ENCODE measurements at places on chromosomes 4 and X.
A peak's percentile ranks its signal among the peaks of the same experiment; 100 is the strongest.

DNA sequence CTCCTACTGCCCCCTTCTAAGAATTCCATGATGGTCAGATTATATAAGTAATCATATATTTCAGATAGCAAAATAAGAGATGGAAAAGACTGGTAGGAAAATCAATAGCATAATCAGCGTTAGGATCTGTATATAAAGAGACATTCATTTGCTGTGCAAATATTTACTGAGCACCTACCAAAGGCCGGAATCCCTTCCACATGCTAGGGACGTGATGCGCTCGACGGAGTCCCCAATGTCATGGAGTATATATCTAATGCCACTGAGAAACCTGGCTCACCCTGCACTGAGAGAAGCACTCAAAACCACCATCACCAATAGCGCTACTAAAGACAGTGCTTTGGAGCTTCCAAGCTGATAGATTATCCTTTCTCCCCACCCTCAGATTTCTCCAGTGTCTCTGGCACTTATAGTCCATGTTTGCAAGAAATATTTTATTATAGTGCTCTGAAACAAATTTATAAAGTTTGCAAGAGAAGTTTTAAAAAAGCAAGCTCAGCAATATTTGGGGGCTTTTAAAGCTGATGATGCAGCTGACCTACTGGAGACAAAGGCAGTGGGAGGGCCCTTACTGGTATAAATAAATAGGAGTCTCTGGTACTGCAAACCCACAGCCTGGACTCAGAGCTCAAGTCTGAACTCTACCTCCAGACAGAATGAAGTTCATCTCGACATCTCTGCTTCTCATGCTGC is at the start of gene CXCL13:
Gene CXCL13, plus strand, starts transcription at position 611 of the 693 bp plus-strand sequence. Its CDS starts 46 bp downstream, at position 657.
- DNase-seq = no peak

DNA sequence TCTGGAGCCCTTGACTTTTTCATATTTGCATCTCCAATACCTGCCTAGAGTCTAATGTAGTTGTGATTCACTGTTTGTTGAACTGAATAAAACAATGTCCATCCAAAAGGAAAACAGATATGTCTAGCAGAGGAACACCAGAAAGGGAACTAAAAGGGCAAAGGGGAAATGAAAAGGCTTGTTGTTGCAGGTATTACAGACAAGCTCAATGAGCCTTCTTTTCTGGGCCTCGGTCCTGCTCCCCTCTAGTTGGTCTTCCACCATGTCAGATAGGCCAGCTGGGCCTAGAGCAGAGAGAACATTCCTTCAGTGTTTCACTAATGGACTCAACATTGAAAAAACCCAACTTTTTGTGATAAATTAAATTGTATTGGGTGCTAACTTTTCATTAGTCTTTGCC is 55.4 kb downstream of the ZFX start:
- no peak for DNase-seq

DNA sequence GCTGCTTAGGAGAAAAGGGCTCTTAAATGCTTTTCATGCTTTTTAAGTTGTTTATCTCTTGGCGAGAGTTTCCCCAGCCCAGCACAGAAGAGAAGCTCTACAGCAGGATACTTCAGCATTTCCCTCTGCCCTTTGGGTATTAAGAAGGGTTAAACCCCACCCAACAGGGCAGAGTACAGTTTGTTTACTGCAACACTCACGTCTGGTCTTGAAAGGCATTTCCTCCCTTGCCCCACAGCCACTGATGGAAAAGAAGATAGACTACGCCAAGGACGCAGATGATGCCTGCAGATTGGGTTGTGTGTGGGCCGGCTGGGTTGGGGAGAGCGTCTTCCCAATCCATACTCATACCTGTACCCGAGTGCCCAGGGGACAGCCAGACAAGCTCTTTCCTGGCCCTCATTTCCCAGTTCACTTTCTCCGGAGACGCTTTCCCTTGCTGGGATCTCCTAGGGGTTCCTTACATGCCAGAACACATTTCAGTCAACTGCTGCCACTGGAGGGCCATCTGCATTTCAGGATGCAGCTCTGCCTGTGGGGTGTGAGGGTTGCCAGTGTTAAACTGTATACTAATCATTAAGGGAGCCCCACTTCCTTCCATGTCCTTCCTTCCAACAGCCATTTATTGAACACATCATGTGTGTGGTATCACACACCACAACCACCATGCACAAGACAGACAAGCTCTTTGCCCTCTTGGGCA is 96.5 kb upstream of the DHX15 start:
- DNase-seq = no peak

DNA sequence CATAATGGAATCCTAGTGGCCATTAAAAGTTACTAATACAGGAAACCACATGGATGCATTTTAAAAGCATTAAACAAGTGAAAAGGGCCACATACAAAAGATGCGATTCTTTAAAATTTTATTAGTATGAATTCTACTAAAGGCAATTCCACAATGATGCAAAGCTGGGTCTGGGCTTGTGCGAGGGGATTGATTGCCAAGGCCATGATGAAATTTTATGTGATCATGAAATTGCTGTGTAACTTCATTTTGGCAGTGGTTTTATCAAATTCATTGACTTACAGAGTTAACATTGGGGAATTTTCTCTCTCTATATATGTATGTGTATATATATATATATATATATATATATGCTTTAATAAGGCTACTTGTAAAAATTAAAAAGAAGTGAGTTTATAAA is 1142.5 kb upstream of the IGFBP7 start:
- no peak for DNase-seq

GRCh38 chr4:7337196-7338058 is 97.3 kb downstream of the PSAPL1 start:
- DNase-seq = peak; percentile 67

DNA sequence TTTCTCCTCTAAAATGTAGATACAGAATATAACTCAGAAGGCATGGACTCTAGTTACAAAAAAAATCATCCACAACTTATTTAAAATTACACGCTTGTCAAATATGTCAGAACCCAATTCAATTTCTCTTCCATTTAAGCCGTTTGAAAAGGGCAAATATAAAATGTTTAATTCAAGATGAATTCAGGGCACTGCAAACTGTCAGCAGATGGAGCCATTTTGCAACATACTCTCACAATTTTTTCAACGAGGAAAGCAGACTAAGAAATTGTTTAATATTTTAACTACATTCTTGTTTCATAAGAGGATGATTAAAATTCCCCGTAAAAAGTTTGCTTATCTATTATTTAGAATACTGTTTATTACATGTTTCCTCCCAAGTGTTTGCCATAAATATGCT is 321.3 kb upstream of the CPXCR1 start:
- no peak for DNase-seq

GRCh38 chr4:170047771-170048354 is 21.7 kb upstream of the MFAP3L start:
- DNase-seq = no peak

DNA sequence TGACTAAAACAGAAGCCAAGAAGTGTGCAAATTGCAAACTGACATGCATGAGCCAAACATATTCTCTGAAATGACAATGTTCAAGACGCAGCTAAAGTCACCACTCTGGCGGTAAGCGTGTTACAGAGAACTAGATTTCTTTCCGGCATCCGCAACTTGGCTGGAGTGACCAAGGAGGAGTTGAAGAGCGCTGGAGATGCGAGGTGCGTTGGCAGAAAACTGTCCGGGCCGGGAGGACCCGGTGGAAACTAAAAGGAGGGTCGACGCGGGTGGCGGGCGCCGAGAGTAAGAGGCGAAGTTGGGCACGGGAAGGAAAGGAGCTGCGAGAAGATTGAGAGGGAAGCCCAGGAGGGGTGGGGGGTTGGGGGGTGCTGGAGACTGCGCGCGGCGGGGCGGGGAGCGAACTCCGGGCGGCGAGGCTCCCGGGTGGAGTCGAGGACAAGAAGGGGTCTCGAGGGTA is 807 bp downstream of the SEL1L3 start:
- DNase-seq = no peak

DNA sequence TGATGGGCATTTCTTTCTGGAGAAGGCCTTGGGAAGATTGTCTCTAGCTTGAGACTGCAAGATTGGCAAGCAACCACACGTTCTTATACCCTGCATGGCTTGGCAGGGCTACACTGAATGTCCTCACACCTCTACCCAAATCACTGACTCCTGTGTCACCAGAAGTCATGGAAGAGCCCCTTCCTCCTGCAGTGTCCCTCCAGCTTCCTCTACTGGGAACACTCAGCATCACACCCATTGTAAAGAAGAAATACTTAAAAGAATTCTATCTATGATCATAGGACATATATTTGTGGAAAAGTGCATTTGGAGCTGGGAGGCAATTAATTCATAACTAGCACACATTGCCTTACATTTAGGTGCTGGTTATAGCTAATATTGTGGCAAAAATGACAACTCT is 113.1 kb downstream of the CCSER1 start:
- no peak for DNase-seq

DNA sequence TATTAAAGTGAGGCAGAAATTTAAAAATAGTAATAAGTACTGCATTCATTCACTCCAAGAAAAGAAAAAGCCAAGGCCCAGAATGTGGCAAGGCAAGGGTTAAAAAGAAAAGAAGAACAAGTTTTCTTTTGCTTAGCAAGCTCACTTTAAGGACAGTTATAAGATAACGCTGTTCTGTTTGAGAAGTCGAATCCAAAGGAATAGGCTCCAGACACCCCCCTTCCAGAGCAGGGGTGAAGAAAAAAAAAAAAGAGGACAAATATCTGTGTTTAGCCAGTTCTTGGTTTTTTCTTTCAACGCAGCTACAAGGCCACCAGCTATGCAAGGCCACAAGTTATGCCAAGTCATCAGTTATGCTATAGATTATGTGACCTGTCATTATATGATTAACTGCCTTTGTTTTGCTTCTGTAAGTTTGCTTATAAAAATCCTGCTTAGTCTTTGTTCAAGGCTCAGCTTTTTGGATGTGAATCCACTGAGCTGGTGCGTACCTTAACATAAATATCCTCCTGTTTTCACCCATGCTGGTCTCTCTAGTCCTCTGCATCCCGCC is 1.4 kb downstream of the GRK4 start:
- DNase-seq = no peak

- DNase-seq = no peak
Observed at GRCh38 chrX:141467442-141467841, 117.1 kb downstream of the SPANXA1 start.

GRCh38 chr4:7480423-7480822 is 45.7 kb upstream of the PSAPL1 start:
- no peak for DNase-seq

DNA sequence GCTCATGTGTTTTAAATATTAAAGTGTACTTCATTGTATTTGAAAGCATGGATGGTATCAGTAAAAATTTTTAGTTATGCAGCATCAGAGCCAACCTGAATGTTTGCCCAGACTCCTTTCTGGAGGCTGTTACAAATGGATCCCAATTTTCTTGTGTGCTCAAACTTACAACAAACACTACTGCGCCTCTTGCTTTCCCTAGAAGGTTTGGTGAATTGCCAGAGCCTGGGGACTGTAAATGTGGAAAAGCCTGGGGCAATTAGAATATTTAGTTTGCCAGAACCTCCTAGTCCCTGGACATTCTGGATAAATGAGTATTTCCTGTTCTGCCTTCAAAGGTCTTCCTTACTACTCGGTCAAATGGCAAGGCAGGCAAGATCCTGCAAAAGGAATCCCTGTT is 4.8 kb downstream of the CAPN6 start:
- no peak for DNase-seq

DNA sequence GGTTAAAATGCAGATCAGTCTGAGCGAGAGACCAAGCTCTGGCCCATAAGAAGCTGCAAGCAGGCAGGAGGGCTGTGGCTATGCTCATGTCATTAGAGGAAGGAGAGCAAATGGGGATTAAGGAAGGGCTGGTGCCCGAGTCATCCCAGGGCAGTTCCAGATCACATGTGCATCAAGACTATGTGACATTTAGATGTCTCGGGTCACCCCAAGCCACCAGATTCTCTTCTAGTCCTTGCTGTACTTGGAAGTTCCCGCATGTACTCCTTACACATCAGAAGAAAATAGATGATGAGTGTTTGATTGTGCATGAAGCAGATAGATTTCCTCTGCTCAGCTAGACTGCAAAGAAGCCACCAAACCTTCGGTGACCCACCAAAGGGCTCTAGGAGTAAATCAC is 42.1 kb upstream of the KLHL34 start:
- DNase-seq = no peak

DNA sequence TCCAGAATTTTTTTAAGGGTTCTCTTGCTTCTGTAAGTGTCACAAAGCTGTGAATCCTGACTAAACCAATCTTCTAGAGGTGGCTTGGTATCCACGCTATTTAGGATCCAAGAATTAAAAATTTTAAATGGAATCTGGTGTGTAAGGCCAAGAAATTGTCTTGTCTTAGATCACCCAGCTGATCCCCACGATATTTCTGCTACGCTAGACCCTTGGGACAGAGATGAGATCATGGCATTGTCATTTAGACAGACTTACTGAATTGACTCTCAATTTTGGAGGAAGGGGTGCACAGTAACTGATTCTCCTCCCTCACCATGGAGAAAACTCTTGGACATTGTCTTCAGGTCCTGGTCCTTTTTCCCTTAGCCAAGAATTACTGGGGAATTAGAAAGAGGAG is 5.7 kb downstream of the GPRIN3 start:
- DNase-seq = no peak

DNA sequence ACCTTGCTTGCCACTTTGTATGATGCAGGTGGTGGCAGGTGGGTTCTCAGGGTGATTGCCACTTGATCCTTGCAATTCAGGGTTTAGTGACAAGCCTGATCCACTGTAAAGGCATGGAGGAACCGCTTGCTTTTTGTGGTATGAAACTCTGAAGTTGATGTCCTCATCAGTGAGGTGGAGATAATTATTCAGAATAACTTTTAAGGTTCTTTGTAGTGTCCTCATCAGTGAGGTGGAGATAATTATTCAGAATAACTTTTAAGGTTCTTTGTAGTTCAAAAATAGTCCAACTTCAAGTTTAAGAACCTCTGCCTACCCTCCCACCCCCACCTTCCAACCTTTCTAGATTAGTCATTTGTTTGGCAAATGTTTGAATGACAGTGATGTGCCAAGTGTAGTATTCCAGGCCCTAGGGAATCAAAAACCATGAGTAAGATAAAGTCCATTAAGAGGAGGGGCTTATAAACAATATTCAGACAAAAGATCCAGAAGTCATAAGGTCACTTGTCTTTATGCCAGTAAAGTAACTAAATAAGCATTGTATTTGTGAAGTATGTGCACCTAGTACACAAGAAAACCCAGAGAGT is 51.2 kb downstream of the DCUN1D4 start:
- DNase-seq = no peak

- DNase-seq = no peak
Observed at GRCh38 chr4:108113229-108113628, 55.5 kb downstream of the LEF1 start.
